Non-pigmented ciliary epithelial cell (primary cell): ENCODE measurements at places on chromosomes 4 and X.

DNA sequence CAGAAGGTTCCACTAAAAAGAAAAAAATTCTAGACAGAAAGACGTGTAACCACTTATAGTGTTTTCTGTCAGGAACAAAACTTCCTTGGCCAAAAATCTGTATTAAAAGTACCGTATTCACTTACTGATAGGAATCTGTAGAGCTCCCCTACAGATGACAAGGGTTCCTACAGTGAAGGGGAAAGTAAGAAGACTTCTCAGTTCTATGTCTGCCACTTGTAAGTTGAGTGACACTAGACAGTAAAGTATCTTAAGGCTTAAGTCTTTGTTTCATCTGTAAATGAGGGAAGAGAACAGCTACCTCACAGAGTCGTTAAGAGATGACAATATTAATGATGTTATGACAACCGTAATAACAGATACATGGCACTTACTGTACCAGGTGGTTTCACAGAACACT is 3.3 kb downstream of the COQ2 start:
- no peak for DNase-seq

DNA sequence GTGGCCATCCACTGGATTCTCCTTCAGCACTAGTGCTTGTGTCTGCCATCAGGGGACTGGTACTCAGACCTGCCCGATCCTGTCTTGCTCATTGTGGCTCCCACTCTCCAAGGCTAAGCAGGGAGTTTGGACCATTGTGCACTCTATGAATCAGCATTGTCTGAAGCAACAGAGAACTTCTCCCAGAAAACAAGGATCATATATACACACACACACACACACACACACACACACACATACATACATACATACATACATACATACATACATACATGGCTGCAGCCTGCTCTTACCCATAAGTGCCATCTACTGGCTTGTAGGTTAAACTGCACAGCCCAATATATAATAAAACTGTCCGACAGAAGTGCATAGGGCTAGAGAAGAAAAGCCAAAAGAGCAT is 345.3 kb upstream of the LCORL start:
- no peak for DNase-seq

- no peak for DNase-seq
These were observed 30.1 kb upstream of the NUP54 start for GRCh38 chr4:76178296-76178695.

- DNase-seq = no peak
These were observed 81.1 kb downstream of the ENPP6 start for GRCh38 chr4:184136525-184136924.

- DNase-seq = peak; percentile 18
These were observed 37.0 kb upstream of the ZBTB33 start for GRCh38 chrX:120213438-120214265.

DNA sequence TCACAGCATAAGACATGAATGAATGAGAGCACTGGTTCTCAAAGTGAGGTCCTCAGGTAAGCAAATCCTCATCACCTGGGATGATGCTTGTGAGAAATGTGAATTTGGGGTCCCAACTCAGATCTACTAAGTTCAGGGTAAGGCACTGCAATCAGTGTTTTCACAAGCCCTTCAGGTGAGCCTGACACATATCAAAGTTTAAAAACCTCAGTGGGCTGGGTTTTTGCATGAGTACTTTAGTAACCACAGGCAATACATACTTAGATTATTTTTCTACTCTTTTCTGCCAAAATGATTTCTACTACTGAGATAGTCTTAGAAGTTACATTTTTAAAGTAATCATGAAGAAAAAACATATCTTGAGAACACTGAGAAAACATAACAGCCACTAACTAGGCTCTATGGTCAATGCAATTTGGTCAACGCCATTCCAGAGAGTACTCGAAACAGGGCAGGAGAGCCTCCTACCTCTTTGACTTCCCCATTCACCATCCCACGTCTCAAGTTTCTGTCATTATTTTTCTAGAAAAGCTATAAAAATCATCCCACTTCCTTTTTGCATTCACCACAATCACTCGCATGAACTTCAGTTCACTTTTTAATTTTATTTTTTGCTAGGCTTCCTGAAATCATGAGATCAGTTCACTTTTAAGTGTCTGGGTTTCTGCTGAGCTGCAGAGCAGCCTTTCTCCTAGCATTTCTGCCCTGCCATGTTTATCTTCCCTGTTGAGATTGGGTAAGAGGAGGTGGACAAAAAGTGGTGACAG is 73.8 kb downstream of the MFAP3L start:
- DNase-seq = no peak

GRCh38 chrX:70672326-70672725 is 227.7 kb downstream of the DLG3 start:
- DNase-seq = no peak

DNA sequence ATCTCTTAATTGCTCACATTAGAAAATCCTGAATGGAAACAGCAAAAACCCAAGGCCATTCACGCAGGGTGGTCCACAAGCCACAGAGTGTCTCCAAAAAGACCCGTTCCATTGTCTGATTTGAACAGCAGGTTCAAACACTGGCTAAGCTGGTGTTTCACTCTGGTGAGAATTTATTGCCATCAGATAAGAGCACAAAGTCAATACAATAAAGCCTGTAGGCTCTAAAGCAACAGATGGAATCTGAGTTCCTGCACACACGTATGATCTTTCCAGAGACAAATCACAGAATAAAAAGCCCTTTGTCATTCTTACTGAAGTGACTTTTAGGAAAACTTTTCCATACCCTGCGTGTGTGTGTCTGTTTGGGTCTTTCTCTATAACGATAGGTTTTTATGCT is 5.1 kb upstream of the SFRP2 start:
- DNase-seq = no peak

DNA sequence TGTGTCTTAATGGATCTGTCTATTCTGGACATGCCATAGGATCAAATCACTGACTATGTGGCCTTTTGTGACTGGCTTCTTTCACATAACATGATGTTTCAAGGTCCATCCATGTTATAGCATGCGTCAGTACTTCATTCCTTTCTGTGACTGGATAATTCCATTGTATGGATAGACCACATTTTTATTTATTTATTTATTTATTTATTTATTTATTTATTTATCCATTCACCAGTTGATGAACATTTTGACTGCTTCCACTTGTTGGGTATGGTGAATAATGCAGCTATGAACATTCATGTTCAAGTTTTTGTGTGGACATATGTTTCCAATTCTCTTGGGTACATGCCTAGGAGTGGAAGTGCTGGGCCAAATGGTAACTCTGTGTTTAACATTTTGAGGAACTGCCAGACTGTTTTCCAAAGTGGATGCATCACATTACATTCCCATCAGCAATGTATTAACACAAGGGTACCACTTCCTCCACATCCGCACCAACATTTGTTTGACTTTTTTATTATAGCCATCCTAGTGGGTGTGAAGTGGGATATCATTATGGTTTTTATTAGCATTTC is 14.0 kb downstream of the RTL5 start:
- DNase-seq = no peak

- no peak for DNase-seq
These were observed 171.8 kb upstream of the NRK start for GRCh38 chrX:105650577-105650976.

DNA sequence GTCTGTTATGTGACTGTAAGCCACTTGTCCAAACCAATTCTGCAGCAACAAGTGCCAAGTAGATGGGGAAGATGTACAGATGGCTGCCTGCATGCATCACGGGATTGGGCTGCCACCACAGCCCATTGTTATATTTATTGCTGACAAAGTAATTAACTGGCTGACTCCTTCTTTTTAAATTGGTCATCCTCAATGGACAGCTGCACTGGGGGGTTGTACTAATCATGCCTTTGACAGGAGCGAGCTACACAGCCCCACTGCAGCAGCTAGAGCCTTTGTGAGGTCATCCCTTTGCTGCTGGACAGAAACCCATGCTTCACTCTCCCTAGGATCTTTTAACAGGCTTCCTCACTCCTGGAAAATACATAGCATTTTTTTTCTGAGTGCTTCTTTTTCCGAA is 146.7 kb upstream of the CXXC4 start:
- DNase-seq = no peak

DNA sequence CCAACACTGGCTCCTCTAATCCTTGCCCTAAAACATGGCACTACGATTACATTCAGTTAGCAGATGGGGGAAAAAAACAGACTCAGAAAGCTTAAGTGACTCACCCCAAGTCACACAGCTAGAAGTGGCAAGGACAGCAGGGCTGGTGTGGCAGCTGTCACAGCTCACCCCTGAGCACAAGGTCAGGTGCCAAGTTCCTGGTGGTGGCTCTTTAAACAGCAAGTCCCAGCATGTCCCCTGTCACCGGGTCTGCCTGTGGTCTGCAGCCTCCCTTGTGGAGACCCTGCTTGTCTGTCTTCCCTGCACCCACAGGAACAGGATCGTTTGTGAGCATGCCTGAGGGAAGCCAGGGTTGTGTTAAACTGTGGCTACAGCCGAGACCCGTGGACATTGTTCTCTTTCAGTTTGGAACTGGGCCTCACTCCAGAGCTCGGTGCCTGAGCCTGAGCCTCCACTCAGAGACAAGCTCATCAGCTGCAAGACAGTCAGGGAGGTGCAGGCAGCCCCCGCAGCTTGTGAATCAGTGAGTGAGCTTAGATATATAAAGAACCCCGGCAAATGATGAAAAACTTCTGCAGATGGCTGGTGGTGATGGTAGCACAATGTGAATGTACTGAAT is 260.8 kb downstream of the BCOR start:
- DNase-seq = no peak

GRCh38 chrX:69503782-69504625 is at the start of gene NALF2:
Gene NALF2, plus strand, starts transcription at chrX:69504326. Its CDS starts 957 bp downstream, at chrX:69505283.
- no peak for DNase-seq

GRCh38 chrX:70174754-70175153 is 2.5 kb upstream of the DGAT2L6 start:
- DNase-seq = no peak

GRCh38 chrX:47807548-47807947 is 29.2 kb upstream of the ZNF81 start:
- no peak for DNase-seq

DNA sequence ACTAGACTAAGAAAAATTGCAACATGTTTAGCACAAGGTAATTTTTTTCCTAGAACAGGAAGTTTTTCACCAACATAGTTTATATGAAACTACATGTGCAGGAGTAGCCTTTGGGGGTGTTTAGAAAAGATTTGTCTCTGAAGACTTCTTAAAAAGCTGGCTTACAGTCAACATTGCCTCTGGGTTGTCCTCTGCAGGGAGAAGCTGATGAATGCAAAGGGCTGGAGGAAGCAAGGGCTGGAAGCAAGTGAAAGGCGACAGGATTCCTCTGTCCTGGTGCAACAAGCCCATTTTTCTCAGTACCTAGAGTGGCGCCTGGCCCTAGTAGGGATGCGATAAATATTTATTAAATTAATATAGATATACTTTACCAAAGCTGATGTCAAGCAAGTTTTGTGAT is 180.3 kb upstream of the LCORL start:
- no peak for DNase-seq

DNA sequence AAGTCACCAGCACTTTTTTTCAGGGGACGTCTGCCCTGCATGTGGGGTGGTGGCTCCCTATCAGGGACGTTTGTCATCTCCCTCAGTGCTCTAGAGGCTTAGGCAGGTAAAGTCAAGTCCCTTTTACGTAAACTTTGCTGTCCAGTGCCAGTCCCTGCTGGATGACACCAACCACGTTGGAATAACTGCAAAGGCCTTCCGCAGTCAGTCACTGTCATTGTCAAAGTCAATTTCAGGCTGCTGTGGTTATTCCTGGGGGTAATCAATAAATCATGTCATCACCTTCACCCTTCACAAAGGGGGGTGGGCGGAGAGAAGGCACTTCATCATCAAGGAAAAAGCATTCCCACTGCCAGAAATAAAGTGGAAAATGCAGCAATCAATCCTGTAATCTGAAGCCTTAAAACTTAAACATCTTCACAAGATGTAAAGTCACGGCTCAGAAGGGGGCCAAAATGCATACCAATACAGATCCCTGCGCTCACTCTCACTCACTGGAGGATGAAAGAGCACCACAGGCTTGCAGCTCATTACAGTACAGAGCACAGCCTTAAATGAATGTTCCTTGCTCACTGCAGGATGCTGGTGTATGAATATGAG is 56.2 kb downstream of the CLDN22 start:
- no peak for DNase-seq

DNA sequence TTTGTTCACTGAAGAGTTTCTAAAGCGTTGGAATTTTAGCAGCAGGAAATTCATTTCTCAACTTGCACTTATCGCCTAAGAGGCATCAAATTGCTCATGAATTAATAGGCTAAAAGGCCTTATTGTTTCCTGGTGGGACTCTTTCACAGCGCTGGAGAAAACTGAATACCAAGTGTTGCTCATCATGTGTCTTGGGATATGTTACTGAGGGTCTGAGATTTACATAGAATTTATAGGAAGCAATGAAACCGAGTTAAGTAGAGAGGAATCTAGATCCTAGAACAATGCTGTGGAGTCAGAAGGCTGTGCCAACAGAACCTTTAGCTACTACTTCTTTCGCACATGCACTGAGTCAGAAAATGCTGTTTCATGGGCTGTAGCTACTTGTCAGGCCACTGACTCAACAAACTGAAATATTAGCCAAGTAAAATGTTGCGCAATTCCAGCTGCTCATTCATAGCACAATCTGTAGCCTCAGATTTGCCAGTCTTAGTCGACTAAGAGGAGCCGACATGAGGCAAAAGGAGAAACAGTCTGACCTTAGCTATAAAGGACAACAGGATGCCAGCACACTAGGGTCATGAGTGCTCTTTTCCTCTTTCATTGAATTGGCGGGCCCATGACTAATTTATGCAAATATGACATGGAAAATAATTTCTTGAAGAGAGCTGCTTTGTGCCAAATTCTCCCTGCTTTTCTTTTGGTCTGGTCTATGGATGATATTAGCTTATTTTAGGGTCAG is 35.9 kb upstream of the CXCL8 start:
- DNase-seq = peak; percentile 98

GRCh38 chr4:105158837-105159236 is 12.2 kb downstream of the TET2 start:
- DNase-seq = no peak

DNA sequence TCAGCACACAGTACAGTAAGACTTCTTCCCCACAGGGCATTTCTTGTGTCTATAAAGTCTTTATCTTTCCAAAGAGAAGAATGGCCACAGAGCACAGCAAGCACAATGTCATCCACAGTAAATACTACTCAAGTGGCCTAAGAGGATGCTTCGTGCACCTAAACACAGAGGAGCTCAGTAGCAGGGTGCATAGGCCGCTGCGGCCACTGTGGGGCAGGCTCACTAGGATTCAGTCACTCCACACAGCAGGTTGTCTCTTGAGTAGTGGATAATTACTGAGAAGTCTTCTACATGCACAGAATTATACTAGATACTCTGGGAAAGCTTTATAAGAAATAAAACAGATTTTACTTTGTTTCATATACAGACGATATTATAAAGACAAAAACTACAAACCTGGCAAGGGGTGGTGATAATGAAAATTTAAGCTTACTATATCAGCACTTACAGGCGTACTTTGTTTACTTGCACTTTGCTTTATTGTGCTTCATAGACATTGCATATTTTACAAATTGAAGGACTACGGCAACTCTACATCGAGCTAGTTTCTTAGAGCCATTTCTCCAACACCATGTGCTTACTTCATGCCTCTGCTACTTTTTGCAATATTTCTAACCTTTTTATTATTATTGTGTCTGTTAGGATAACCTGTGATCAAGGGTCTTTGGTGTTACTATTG is 78.5 kb downstream of the PRDM5 start:
- DNase-seq = no peak

GRCh38 chrX:11064851-11065600 is 46.1 kb upstream of the HCCS start:
- DNase-seq = peak; percentile 40

- peak; percentile 6 for DNase-seq
These were observed 292.0 kb downstream of the CCSER1 start for GRCh38 chr4:90419124-90419711.
